ENCODE measurements at places on chromosomes 5 and 9.

DNA sequence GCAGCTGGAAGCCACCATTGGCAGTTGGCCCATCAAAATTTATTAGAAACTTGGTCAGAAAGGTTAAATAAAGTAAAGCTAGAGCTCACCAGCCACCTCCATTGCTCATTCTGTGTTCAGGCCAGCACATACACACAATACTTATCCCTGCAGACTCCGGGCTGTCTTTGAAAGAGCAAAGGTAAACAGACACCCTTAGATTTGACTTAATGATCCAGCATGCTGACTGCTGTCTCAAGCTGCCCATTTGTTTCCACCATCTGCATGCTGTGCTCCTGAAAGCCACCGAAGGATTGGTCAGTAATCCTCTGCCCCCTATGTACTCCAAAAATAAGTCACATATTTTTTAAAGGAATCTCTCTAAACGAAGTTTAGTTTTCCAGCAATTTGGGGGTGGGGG, 1059.8 kb upstream of the DMAC1 start:
- no peak for DNase-seq

DNA sequence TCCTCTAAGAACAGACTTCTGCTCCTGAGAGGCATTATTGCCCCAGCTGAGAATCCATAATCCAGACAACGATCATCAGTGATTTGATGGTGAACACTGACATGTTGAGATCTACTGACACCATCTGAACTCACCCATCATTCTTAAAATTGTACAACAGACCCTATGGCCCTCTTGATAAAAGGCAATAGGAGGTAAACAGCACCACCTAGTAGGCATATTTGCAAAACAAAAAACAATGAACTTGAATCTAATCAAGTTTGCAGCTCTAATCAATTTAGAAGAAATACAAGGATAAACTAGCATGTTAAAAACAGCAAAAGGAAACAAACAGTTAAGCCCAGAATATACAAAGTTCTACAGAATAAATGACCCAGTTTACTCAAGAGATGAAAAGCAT, 89.6 kb downstream of the SFXN1 start:
- no peak for DNase-seq

DNA sequence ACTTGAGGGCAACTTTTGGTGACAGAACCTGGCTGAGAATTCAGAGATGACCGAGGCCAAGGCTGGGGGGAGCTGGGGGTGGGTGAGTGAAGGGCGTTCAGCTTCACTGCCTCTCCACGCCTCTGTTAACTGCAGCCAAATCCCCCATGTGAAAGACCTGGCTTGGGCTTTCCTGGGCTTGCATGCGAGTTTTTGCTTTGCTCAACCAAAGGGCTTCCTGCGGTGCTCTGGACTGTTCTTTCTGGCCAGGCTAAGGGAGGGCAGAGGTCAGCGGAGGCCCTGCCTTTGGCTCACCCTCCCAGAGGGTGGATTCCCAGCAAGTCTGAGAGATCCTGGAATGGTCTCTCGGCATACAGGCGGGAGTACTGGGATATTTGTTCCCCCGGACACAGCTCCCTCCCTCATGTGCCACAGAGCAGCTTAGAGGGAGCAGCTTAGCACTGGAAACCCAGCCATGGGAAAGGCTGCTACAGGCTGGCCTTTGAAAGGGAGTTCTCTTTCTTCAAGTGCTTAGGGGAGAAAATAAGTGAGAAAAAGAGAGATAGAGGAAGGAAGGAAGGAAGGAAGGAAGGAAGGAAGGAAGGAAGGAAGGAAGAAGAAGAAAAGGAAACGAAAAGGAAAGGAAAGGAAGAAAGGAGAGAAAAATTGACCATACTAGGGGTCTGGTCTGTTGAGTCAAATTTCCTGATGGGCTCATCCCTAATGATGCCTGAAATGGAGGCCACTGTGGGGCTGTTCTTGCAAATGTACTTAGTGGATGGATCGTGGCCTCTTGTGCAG, 158.8 kb downstream of the FGF18 start:
- no peak for DNase-seq

DNA sequence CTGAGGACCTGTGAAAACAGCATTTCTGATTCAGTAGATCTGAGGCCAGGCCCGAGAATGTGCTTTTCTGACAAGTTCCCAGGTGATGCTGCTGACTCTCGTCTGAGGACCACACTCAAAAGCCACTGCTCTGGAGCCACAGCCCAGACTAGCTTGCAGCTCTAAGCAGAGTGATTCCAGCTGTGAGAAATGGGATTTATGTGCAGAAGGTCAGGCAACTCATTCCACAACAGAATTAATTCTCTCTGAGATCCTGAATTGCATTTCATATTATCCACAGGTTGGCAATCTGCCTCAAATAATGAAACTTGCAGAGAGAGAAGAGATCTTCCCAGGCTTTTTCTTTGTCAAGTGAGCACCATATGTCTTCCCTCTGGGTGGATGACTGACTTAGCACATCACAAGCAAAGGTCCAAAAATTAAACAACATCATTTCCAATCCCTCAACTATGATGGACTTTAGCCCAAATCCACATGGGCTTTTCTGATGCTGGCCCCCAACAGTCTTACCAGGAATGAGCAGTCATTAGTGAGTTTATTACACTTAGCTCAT, 140.2 kb downstream of the ALDH1A1 start:
- DNase-seq: no peak

All from immature natural killer cell (primary cell).